Amniotic epithelial cell (primary cell): ENCODE measurements at places on chromosomes 6 and 20.

- no peak for DNase-seq
Observed at GRCh38 chr6:126531840-126532239, 191.9 kb downstream of the CENPW start.

GRCh38 chr6:83592770-83593394, 80.5 kb downstream of the PRSS35 start:
- peak; percentile 60 for DNase-seq

- DNase-seq: no peak
Observed at GRCh38 chr20:53068241-53068640, 96.1 kb downstream of the TSHZ2 start.

DNA sequence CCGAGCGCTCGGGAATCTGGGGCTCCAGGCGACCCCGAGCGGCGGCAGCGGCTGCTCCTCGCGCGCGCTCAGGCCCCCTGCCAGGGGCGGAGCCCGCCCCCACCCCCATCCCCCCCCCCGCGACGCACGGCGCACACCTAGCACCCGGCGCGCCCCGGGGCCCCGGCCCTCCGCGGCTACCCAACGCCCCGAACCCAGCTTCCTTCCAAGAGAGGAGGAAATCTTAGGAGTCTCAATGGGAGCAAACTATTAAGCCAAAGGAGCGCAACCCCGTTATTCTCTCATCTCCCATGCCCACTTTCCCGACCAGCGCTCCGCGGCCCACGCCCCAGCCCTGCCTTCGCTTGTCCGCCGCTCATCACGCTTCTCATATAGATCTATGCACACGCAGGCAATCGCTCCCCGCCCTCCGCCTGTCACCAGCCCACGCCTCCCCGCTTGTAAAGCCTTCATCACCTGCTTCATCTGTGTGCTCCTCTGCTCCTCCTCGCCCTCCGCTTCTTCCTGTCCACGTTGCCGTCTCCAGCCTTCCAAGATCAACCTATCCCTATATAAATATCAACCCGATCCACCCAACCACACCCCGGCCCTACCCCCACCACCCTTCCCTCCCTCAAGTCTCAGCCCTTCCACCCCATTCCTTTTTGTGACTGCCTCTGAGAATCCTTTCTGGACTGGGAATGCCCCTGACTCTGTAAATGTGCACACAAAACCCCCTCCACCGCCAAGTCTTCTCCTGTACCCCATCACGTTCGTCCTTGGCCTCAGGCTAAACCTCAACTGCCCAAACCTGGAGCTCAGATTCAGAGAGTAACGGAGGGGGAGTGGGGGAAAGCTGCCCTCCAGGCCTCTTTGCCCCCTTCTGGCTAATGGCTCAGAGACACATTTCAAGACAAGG, at the start of gene DLK2:
DLK2 (minus strand) TSS at position 18 of the 898 bp plus-strand sequence. CDS start 723 bp downstream, outside the sequence.
- no peak for DNase-seq

GRCh38 chr6:40874495-40874894, 164.5 kb downstream of the UNC5CL start:
- no peak for DNase-seq

- DNase-seq: no peak
Observed at GRCh38 chr6:14276667-14277404, 159.3 kb downstream of the CD83 start.

- peak; percentile 65 for DNase-seq
Observed at GRCh38 chr6:42599558-42599957, 35.7 kb downstream of the UBR2 start.

GRCh38 chr20:38640521-38640920, 38.9 kb downstream of the ARHGAP40 start:
- no peak for DNase-seq

DNA sequence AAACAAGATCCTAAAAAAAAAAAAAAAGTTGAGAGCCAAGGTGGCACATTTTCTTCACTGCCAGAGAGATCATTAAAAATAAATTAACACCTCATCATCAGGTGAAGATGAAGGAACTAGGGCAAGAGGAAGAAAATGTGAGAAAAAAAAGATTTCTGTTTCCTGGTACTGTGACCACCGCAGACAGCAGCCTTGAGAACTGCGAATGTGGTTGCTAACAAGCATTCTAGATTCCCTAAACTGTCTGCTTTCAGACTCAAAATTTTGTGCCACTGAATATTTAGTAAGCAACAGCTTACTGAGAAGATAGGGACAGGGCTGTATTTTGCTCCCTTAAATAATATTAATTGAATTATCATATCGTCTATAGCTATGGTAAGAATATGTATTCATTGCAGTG, 24.1 kb upstream of the MBOAT1 start:
- no peak for DNase-seq

DNA sequence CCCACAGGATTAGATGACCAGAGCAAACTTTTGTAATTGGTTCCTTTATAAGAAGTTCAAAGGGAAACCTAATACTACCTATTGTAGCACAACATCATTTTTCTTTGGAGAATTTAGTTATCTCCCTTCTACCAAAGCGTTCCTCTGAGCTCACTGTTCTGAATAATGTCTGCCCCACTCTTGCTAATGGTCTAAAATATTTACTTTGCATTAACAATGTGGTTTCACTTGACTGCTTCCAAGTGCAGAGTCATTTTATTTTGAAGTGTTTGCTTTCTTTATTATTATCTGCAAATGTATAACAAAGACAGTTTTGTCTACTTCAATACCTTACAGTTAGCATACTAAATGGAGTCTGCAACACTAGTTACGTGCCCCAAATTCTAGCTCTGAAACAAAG, 15.0 kb downstream of the TRAPPC3L start:
- peak; percentile 18 for DNase-seq

DNA sequence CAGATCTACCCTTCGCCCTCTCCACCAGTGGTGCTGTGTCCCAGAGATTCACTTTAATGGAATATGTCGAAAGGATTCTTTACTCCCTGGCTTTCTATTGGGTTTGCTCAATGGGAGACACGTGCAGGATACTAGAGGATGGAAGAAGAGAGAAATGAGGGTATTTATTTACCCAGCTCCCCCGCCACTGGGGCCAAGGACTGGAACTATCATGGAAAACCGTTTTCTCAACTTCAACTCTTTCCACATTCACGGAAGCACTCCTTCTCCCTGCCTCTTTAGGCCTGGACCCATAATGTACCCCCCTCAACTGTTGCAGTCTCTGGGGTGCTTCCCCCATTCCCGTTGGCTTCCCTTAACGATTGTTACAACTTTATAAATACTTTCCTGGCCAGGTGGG, 26.6 kb upstream of the RALY start:
- DNase-seq: no peak

DNA sequence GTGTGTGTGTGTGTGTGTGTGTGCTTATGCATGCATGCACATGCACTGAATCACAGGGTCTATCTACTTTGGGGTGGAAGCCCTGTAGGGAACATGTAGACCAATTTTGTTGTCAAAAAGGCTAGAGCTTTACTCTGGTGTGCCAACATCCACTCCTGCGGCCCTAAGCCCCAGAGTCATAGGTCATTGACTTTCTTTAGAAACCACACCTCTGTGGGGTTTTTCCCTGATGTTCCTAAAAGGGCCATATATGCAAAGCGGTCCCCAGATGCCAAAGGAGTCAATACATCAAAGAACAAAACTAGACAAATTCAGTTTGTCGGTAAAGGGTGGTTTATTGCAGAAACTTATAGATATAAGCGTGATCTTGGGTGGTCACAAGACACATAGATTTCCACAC, 29.8 kb upstream of the SLC2A12 start:
- DNase-seq: no peak

- DNase-seq: no peak
Observed at GRCh38 chr6:26030716-26031115, 56.5 kb upstream of the HFE start.

GRCh38 chr6:153580776-153581175, 449.7 kb upstream of the RGS17 start:
- DNase-seq: no peak

DNA sequence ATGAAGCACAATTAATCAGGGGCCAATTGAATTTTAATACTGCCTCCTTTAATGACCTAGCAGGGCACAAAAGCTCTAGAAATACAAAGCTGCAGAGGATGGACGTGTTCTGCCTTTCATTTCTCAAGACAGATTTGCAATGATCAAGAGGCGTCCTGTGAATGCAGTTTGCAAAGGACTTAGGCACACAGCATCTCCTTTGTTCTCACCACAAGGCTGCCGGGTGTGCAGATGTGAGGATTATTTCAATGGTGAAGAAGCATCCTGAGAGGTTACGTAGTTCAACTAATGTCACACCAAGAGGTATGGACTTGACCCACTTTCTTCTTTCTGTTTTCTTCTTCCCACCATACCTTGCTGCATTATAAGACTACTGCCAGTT, 42.9 kb upstream of the SPTLC3 start:
- no peak for DNase-seq

GRCh38 chr6:129812145-129812777, 48.9 kb downstream of the TMEM244 start:
- DNase-seq: peak; percentile 47

- DNase-seq: no peak
Observed at GRCh38 chr6:21915707-21916260, 322.2 kb downstream of the SOX4 start.

GRCh38 chr6:33207552-33208090, 679 bp upstream of the RING1 start:
- DNase-seq: peak; percentile 36

GRCh38 chr6:134119486-134119885, 67.1 kb upstream of the SLC2A12 start:
- no peak for DNase-seq

DNA sequence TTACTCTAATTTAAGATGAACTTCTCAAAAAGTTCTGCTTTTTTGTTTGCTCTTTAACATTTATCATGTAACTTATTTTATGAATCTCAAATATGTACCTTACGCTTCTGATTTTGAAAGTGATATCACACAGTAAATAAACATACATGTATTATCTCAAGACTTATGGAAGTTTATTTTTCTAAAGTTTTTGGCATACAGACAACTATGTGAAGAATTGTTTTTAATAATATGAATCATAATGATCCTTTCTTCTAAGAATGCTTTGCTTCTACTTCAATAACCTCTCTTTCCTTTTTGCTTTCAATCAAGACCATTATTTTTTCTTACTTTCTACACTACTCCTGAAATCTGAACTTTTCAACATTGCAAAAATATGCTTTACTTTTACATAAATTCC, 816.4 kb downstream of the EYS start:
- peak; percentile 77 for DNase-seq

- no peak for DNase-seq
Observed at GRCh38 chr6:7236306-7237209, 76.4 kb downstream of the SSR1 start.

DNA sequence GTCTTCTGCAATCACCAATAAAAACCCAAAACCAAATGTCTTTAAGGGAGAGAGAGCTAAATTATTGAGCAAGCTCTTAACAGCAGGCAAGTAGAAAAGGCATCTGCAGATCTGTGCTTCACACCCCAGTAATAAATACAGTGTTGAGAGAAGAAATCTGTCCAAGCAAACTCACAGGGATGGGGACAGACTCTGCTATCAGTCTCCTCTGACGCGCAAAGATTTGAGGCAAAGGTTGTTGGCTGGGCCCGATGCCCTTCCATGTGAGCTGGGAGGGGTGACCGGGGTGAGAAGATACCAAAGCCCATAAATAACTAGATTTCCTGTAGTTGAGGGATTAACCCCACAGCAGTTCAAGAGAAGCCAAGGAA, 315.2 kb upstream of the SOX4 start:
- DNase-seq: peak; percentile 52

DNA sequence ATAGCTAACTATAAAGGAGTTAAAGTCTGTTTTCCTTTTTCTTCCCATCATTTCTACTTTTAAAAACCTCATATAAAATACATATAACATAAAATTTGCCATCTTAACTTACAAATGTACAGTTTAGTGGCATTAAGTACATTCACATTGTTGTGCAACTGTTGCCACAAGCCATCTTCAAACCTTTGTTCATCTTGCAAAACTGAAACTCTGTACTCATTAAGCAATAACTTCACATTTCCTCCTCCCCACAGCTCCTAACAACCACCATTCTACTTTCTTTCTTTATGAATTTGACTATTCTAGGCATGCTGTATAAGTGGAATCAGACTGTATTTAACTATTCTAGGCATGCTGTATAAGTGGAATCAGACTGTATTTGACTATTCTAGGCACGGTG, 4.5 kb downstream of the CCDC170 start:
- DNase-seq: peak; percentile 45

GRCh38 chr20:37968841-37969401, 64.3 kb downstream of the TTI1 start:
- DNase-seq: peak; percentile 25

DNA sequence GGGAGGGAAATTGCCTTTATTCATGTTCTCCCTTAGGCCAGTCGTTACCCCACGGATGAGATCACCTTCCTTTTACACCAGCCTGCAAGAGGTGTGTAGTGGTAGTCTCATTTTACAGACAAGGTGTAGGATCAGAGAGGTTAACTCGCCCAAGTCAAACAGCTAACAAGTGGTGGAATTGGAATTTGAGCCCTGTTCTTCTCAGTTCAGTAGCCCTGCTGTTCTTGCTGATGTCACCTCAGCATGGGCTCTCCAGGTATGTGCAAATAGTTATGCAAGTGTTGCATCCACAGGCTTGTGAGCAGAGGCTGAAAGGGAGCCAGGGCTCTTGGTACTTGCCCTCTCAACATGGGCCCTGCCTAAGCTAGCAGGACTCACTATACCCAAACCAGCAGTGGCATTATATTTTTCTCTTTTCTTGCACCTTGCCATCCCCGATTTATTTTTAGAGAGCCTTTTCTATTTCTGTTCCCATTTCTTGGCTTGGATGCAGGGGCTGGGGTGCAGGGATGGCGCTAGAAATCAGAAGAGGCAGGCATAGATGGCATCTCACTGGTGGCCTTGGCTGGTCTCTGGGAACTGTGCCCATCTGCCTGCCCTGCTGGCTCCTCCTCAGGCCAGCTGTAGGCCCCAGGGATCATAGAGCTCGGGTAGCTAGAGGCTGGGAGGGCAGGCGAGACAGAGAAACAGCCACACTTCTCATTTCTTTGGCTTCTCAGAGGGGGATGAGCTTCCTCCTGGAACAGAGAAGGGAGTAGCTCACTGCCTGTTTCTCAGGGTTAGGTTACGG, 18.2 kb downstream of the PPARD start:
- DNase-seq: peak; percentile 57

GRCh38 chr20:48008850-48009515, 223.7 kb upstream of the SULF2 start:
- DNase-seq: peak; percentile 46

- no peak for DNase-seq
Observed at GRCh38 chr6:169701311-169701953, 397 bp downstream of the WDR27 start.

GRCh38 chr6:91437315-91437729, 850.5 kb upstream of the MAP3K7 start:
- DNase-seq: no peak

DNA sequence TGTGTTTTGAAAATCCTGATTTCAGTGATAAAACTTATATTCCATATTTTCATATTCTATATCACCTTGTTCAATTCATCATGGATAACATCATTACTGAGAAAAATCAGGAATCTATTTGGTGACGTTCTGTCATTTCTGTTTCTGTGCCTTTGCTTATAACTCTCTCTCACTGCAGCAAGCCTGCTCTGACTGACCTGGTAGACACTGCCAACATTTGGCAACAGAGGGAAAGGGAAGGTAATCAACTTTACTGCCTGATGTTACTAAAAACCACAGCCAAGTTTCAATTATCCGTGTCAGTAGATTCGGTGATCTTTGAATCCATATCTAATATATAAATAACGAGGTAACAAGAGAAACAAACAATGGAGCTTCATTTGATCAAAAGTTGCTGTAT, 501.9 kb downstream of the LMBRD1 start:
- DNase-seq: no peak

GRCh38 chr6:107807196-107807811, 16.8 kb downstream of the SCML4 start:
- DNase-seq: no peak
